WTC11 (cell line): ENCODE measurements at places on chromosomes 2 and 18. TPM values are rescaled to one million over a fixed set of nuclear protein-coding genes. Genes with fewer than 3 reads are reported as not detected.

LRRC30 gene
- not detected in 3 replicates for total RNA-seq

POTEE gene
- total RNA-seq, result 2.1 to 2.6 TPM (median 2.2 TPM) in 3 replicates

SLC19A3 gene
- total RNA-seq, result 6.4 to 7.5 TPM (median 6.5 TPM) in 3 replicates

TRAK2 gene
- total RNA-seq, result 9.4 to 12.8 TPM (median 10.5 TPM) in 3 replicates

IL18RAP gene
- not detected in 3 replicates for total RNA-seq

IGFBP5 gene
- total RNA-seq, result 5.3 to 12.5 TPM (median 6.4 TPM) in 3 replicates

ANTXR1 gene
- 30.0 to 37.7 TPM (median 36.8 TPM) in 3 replicates for total RNA-seq

GPR17 gene
- total RNA-seq, result not detected in 3 replicates

TFPI gene
- total RNA-seq, result 8.4 to 10.2 TPM (median 8.9 TPM) in 3 replicates

- H3K4me1 ChIP-seq, result peaks cover 2% of the 10 kb centered on the region; the same call in 1 of the 2 replicates
- H3K27ac ChIP-seq, result no peak overlapping the region
- no peaks in the 10 kb centered on the region for H3K36me3 ChIP-seq
- no peak overlapping the region for H3K4me3 ChIP-seq
- no peak for DNase-seq
These were observed 28.3 kb upstream of the INSIG2 start for GRCh38 chr2:118059919-118060478.

- peaks cover 2% of the 10 kb centered on the region; the same call in 1 of the 2 replicates for H3K27me3 ChIP-seq
- peaks cover 38% of the 10 kb centered on the region for H3K36me3 ChIP-seq
- peaks cover 7% of the 10 kb centered on the region for H3K4me1 ChIP-seq
These were observed 351.9 kb upstream of the SALL3 start for GRCh38 chr18:78627551-78628346.

DNA sequence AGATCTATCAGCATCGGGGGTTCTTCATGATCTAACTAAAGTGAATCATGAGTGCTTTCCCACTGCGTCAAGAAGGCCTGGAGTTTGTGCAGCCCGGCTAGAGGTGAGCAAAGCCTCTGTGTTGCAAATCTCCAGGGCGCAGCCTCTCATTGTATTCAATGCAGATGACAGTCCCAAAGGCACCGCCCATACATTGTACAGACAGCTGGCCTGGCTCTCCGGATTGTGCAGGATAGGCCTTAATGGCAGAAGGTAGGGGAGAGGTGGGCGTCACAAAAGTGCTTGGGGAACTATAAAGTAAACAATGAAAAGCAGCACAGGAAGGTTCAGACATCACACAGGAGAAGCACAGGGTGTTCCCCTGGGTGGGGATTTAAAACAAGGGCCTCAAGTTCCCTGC is 907 bp upstream of the GYPC start:
- no peak overlapping the region for H3K27ac ChIP-seq
- no peak for DNase-seq
- H3K36me3 ChIP-seq, result no peaks in the 10 kb centered on the region
- H3K4me1 ChIP-seq, result peaks cover 38% of the 10 kb centered on the region
- H3K27me3 ChIP-seq, result peaks cover 19% of the 10 kb centered on the region

DNA sequence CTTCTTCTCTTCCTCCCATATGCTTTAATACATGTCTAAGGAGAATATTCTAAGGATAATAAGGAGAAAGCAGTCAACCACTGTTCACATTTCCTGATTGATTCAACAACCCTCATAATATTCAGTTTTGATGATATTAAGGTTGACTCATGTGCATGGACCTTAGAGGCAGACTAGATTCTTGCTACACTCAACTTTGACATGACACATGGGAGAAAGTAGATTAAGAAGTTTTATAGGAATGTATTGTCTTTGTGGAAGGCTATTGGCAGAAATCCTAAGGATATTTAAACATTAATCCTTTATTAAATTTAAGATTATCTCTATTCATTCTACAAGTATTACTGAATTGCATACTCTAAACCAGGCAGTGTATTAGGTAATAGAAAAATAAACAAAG is 309.1 kb upstream of the CYRIA start:
- peaks cover 7% of the 10 kb centered on the region; the same call in 1 of the 2 replicates for H3K4me1 ChIP-seq
- no peak for DNase-seq
- H3K27ac ChIP-seq, result no peak overlapping the region
- no peak overlapping the region for H3K4me3 ChIP-seq
- H3K36me3 ChIP-seq, result no peaks in the 10 kb centered on the region
- no peaks in the 10 kb centered on the region for H3K27me3 ChIP-seq

DNA sequence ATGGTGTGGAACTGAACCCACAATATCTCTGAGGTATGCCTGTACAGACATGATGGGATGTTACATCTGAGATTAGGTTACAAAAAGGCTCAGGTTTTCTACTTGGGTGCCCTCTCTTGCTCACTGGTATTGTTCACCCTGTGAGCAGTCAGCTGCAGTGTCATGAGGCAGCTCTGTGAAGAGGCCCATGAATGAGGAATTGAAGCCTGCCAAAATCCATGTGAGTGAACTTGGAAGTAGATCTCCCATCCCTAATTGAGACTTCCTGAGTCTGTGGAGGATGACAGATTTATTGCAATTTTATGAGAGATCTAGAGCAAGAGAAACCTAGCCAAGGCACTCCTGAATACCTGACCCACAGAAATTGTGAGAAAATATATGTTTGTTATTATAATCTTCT is 404.9 kb upstream of the ZEB2 start:
- H3K4me1 ChIP-seq, result peaks cover 6% of the 10 kb centered on the region
- no peak for DNase-seq
- H3K27ac ChIP-seq, result no peak overlapping the region
- H3K27me3 ChIP-seq, result no peaks in the 10 kb centered on the region

GRCh38 chr18:29892960-29893558 is 1149.5 kb downstream of the DSC3 start:
- no peaks in the 10 kb centered on the region for H3K27me3 ChIP-seq
- peaks cover 2% of the 10 kb centered on the region; the same call in 1 of the 2 replicates for H3K36me3 ChIP-seq
- no peak overlapping the region for H3K4me3 ChIP-seq
- no peaks in the 10 kb centered on the region for H3K4me1 ChIP-seq

DNA sequence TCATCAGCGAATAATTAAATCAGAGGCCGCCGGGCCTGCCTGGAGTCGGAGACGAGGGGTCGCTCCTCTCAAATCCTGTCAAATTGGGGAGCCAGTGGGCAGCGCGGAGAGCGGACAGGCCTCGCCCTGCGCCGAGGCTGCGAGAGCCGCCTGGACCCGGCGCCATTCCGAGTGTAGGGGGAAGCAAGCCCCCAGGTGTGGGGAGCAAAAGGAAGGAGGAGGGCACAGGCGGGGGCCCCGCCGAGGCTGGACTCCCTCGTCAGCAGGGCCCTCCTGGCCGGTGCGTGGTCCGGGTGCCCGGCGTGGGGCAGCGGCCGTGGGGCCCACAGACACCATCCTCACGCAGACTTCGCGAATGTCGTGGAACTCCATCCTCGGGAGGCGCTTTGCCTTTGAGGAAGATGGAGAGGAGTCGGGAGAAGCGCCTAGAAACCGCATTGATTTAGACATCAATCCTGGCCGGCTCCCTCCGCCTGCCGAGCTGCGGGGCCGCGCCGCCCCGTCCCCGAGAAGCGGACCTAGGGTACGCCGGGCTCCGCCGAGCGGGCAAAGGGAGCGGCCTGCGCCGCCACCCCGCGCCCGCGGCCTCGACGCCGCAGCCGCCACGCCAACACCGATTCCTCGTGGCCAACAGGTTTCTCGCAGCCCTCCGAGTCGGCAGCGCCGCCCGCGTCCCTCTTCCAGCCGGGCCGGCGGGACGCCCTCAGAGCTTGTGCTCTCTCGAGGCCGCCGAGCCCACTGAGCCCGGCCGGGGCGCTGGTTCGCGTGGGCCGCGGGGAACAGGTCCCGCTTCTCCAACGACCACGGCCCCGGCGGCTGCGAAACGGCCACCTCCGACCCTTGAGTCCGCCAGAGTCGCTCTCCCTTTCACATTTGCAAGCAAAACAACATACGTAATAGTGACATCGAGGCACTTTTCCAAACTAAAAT is 6.7 kb upstream of the ONECUT2 start:
- peak overlapping the region; percentile 68 for H3K4me3 ChIP-seq
- H3K27me3 ChIP-seq, result peaks cover 95% of the 10 kb centered on the region
- peaks cover 45% of the 10 kb centered on the region for H3K4me1 ChIP-seq
- no peak overlapping the region for H3K27ac ChIP-seq
- no peaks in the 10 kb centered on the region for H3K36me3 ChIP-seq

DNA sequence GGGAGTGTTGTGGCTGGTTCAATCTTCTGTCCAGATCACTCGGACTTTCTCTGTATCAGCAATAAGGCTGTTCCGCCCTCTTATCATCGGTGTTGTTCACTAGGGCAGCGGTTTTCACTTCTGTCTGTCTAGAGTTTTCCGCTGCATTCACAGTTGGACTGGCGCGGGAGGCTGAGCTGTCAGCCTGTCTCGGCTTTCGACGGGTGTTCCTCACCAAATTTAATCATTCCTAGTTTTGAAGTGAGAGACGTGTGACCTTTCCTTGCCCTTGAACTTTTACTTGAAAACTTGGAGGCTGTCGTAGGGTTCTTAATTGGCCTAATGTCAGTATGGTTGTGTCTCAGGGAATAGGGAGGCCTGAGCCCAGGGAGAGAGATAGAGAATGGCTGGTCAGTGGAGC is 108.3 kb downstream of the NFATC1 start:
- H3K36me3 ChIP-seq, result peaks cover 6% of the 10 kb centered on the region
- H3K27me3 ChIP-seq, result peaks cover 16% of the 10 kb centered on the region
- H3K4me3 ChIP-seq, result no peak overlapping the region
- H3K27ac ChIP-seq, result no peak overlapping the region

DNA sequence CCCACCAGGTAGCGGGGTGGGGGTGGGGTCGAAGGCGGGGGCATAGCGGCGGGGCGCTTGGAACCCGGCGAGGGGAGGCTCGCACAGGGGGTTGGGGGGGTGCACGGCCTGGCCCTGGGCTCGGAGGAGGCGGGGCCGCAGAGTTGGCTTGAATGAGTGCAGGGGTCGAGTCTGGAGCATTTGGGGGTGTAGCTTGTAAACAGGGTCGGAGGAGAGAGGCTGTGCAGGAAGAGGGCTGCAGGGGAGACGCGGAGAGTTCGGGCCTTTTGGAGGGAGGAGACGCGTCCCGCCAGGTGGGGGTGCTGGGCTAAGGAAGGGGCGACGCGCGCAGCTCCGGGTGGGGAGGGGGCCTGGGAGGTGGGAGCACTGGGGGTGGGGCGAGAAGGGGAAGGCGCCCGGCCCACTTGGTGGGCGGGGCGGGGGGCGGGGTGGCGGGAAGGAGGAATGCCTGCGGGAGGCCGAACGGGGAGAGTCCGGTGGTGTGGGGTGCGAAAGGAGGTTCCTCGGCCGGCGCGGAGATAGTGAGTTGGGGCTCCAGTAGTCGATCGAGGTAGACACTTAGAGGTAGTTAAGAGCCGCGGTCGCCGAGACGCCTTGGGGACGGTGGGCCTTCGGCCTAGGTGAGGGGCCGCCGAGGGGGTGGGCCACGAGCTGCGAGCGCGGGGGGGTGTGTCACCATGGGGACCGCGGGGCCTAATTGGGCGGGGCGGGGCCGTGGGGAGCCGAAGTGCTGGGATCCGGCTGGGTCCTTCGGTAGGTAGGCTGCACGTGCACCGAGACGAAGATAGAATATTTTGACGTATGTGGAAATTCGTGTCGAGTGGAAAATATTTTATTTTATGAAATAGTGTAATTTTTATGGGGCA is 774 bp downstream of the MSH6 start:
- H3K27ac ChIP-seq, result peak overlapping the region; percentile 84
- H3K27me3 ChIP-seq, result peaks cover 3% of the 10 kb centered on the region; the same call in 1 of the 2 replicates
- peaks cover 28% of the 10 kb centered on the region for H3K4me1 ChIP-seq
- H3K4me3 ChIP-seq, result peak overlapping the region; percentile 84
- H3K36me3 ChIP-seq, result peaks cover 11% of the 10 kb centered on the region

DNA sequence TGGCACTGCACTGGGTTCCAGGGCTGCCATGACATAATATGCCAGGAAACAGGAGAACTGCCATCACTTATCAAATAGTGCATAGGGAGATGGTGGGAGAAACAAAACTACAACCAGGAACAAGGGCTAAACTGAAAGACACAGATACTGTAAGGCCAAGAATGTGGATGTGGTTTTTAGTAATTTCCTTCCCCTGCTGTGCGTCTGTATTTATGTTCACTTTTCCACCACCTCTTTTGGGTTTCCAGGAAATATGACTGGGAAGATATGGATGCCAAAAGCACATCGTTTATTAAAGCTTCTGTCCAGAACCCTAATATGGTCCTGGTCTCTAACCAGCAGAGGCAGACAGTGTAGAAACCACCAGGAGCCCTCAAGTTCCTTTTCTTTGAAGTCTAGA is 759.7 kb upstream of the FANCL start:
- no peak overlapping the region for H3K27ac ChIP-seq
- no peak overlapping the region for H3K4me3 ChIP-seq
- H3K36me3 ChIP-seq, result no peaks in the 10 kb centered on the region
- DNase-seq, result no peak
- H3K4me1 ChIP-seq, result peaks cover 8% of the 10 kb centered on the region
- H3K27me3 ChIP-seq, result no peaks in the 10 kb centered on the region

- no peak overlapping the region for H3K27ac ChIP-seq
- no peaks in the 10 kb centered on the region for H3K36me3 ChIP-seq
- H3K27me3 ChIP-seq, result no peaks in the 10 kb centered on the region
- H3K4me3 ChIP-seq, result no peak overlapping the region
- peaks cover 15% of the 10 kb centered on the region for H3K4me1 ChIP-seq
These were observed 392.9 kb downstream of the TGIF1 start for GRCh38 chr18:3842844-3843243.

GRCh38 chr2:240203031-240203787 is 62.8 kb upstream of the OTOS start:
- peaks cover 19% of the 10 kb centered on the region for H3K4me1 ChIP-seq
- no peak overlapping the region for H3K4me3 ChIP-seq
- H3K27ac ChIP-seq, result no peak overlapping the region
- H3K27me3 ChIP-seq, result no peaks in the 10 kb centered on the region; the same call in 1 of the 2 replicates
- H3K36me3 ChIP-seq, result peaks cover 4% of the 10 kb centered on the region
